HFFc6 (cell line): ENCODE measurements at places on chromosomes 5 and 9. TPM values are rescaled to one million over a fixed set of nuclear protein-coding genes. Genes with fewer than 3 reads are reported as not detected.
A peak's percentile ranks its signal among the peaks of the same experiment; 100 is the strongest.

- DNase-seq: peak; percentile 22
Observed at GRCh38 chr9:133889584-133890301, 102.4 kb downstream of the VAV2 start.

IL9 gene
- total RNA-seq: not detected in 2 replicates

MTX3 gene
- total RNA-seq: 12.2 to 13.5 TPM (median 12.9 TPM) in 3 replicates

C9orf43 gene
- 0.34 and 0.65 TPM in 2 replicates for total RNA-seq

- no peak for DNase-seq
Observed at GRCh38 chr5:80076131-80077050, 41.2 kb downstream of the THBS4 start.

GRCh38 chr9:98330831-98331230 lies 75.4 kb upstream of the TBC1D2 start:
- DNase-seq: peak; percentile 87

GRCh38 chr9:131105952-131106351 lies 9.6 kb downstream of the AIF1L start:
- no peak for DNase-seq

NME5 gene
- total RNA-seq: 0.18 to 0.53 TPM (median 0.21 TPM) in 3 replicates

- DNase-seq: peak; percentile 6
Observed at GRCh38 chr9:71001780-71002386, 119.5 kb downstream of the TRPM3 start.

GRCh38 chr5:14295610-14296009 lies 152.5 kb downstream of the TRIO start:
- DNase-seq: no peak

DNA sequence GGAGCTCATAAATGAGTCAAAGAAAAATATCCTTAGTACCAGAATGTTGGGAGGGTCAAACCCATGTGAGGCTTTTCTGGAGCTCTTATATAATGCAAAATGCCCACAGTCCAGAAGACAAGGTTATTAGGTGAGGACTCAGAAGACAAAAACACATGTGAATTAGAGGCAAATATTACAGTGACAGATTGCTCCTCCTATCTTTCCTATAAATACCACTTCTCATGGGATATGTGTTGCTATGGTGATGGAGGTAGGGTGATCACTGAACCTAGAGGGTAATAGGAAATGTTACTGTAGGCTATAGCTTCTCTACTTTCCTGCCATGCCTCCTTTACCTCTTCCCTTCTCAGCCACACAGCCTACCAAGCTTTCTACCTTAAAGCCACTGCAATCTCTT lies 264.6 kb downstream of the SEC61B start:
- no peak for DNase-seq

- no peak for DNase-seq
Observed at GRCh38 chr5:113450462-113450861, 15.7 kb upstream of the TSSK1B start.

ORM1 gene
- not detected in 3 replicates for total RNA-seq

DNA sequence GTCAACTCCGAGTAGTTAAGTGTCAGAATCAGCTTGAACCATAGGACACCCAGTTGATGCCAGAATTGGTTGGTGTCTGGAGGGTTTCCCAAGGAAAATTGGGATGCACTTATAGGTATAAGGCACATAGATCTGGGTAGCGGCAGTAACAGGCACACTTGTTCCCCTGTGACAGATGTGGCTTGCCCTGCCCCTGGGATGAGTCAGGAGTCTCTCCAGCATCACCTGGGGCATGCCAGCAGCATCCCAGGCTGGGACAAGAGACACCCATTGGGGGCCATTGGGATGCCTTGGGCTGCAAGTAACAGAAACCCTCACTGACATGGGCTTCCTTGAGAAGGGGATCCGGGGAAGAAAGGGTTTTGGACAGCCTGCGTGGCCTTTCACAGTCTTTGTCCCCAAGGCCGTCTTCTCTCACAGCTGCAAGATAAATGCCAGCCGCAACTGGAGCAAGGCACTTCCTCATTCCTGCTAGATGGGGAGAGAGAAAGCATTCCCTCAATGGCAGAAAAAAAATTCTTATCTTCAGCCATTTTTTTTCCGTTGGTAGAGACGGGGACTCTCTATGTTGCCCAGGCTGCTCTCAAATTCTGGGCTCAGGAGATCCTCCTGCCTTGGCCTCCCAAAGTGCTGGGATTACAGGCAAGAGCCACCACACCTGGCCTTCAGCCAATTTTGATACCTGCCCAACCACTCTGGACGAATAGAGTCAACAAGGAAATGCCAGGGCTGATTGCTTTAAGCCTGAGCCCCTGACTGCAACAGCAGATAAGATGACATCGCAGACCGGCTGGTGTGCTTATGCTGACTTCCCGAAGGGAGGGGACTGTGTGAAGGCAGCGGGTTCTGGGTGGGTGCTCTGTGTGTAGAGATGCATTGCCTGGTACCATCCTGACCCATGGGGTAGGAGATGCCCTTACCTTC lies 13.3 kb upstream of the RNF130 start:
- no peak for DNase-seq

TOR1B gene
- 37.9 to 47.6 TPM (median 38.4 TPM) in 3 replicates for total RNA-seq

- no peak for DNase-seq
Observed at GRCh38 chr5:143314099-143314498, 89.4 kb downstream of the NR3C1 start.

CMBL gene
- 34.8 to 40.3 TPM (median 38.3 TPM) in 3 replicates for total RNA-seq

- no peak for DNase-seq
Observed at GRCh38 chr5:151496041-151496484, 48.7 kb downstream of the SLC36A1 start.

- no peak for DNase-seq
Observed at GRCh38 chr5:172691886-172692285, 50.8 kb downstream of the NEURL1B start.

GRCh38 chr9:87829756-87830155 lies 52.9 kb upstream of the SPATA31E1 start:
- DNase-seq: no peak
